ENCODE measurements at places on chromosomes 7 and 10.

- DNase-seq, result peak; percentile 72
These were observed 86.3 kb downstream of the RNF216 start for GRCh38 chr7:5694912-5695726.

- no peak for DNase-seq
These were observed 273.4 kb upstream of the CSTF2T start for GRCh38 chr10:51972733-51973346.

DNA sequence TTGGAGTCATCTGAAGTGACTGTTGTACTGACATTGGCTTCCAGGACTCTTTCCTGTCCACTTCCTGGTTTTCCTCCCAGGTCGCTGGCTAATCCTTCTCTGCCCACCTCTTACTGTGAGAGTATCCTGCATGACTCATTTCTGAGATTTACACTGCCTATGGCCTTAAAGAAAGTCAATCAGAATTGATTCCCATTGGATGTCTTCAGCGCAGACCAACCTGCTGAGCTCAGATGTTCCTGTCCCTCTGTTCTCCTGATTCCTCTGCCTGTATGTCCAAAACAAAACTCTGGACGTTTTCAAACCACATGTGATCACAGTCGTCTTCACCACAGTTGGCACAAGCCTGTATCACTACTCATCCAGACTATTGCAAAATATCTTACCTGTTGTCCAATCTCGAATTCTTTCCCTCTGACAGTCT, 262.1 kb downstream of the CREB5 start:
- DNase-seq, result no peak

GRCh38 chr10:121043124-121043849, 192.1 kb downstream of the WDR11 start:
- DNase-seq, result no peak

GRCh38 chr7:116577320-116577871, 52.6 kb downstream of the CAV1 start:
- no peak for DNase-seq

DNA sequence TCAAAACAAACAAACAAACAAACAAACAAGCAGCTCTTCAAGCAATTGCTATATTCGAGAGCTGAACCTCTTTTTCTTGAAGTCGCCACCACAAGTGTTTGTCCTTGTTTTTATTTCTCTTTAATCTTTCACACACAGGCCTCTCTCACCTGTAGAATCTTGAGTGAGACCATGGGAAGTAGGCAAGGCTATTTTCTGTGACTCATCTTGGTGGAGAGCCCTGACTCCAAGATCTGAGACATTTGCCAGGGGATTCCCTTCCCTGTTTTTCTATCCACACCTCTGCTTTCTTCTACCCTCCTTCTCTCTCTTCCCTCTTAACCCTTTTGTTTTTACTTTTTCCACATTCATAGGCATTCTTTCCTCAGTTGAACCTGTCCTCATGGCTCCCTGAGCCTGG, 8.0 kb upstream of the TAS2R60 start:
- DNase-seq, result no peak

- DNase-seq, result no peak
These were observed 30.0 kb upstream of the PARD3 start for GRCh38 chr10:34845070-34845469.

DNA sequence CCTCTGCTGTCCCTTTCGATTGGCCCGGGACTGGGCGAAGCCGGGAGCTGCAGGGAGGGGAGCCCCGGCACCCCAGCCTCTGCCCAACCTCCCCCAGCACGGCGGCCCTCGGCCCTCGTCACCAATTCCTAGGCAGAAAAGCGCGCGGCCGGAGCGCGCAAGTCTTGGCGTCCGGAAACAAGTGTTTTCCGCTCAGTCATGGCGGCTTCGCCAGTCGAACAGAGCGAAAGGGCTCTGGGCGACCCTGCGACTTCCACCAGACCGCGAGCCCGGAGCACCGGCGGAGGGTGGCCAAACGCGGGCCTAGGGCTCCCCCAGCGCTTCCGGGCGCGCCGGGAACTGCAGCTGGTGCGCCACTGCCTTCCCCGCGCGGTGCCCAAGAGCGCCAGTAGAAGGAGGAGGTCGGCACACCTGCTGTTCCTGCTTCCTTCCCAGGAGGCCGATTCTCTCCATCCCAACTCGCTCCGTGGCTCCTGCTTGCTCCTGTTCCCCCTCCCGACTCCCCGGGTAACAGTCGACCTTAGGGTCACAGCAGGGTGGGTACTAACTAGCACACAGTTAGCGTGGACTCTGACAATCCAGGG, 729.9 kb downstream of the ZWINT start:
- no peak for DNase-seq

DNA sequence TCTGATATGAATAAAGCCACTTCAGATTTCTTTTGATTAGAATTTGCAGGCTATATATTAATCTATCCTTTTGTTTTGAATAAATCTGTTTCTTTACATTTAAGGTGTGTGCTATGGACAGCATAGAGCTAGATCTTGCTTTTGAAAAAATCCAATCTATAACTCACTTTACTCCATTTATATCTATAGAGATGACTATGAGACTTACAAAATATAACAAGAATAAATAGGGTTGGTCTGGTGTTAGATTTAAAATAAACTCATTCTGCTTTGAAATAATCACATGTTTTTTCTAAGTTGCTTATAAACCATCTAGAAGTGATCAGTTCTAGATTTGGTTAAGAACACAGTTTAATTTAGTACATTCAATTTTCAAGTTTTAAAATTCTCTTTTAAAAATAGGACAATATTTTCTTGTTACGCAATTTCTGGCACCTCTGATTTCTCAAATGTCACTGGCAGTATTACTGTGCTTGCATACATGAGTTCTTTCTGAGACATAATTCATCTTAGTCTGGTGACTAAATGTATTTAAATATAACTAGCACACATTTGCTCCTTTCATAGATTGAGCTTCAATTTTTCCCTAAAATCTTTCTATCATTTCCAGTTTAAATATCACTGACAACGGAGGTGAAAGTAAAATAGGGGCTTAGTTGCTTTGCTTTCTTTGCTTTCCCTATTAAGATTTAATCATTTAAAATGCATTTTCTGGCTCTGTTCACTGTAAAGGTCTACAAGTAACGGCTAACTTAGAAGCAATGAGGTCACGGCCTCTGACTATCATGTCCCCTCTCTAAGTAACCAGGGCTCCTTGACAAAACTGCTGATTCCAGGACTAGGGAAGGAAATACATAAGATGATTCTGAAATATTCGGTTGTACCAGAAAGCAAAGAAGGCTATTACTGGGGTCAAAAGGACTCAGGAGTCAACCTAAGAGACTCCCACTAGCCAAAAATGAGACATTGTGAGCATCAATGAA, 89.3 kb downstream of the ICA1 start:
- no peak for DNase-seq

DNA sequence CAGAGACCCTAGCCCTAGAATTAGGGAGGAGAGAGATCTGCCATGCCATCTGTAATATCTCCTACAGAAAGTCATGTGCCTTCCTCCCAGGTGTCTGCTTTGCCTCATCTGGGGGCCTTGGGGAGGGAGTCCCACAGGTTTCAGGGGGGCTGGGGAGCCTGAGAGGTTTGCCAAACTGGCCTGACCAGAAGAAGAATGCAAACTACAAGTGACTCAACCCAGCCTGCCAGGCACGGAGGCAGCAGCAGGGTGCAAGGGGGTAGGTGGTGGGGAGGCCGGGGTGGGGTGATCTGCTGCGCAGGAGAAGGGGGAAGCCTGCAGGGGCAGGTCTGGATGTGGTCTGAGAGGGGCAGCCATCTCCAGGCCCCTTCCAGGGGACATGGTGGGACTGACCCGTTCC, 9.6 kb upstream of the TRIM8 start:
- DNase-seq, result no peak

- DNase-seq, result peak; percentile 53
These were observed 700 bp downstream of the SMC3 start for GRCh38 chr10:110568055-110568735.

GRCh38 chr7:107945332-107945731, 54.3 kb downstream of the DLD start:
- DNase-seq, result no peak

GRCh38 chr10:103007017-103007416, 88.9 kb downstream of the CNNM2 start:
- no peak for DNase-seq

- DNase-seq, result no peak
These were observed 1177.4 kb upstream of the PHF14 start for GRCh38 chr7:9796241-9796640.

DNA sequence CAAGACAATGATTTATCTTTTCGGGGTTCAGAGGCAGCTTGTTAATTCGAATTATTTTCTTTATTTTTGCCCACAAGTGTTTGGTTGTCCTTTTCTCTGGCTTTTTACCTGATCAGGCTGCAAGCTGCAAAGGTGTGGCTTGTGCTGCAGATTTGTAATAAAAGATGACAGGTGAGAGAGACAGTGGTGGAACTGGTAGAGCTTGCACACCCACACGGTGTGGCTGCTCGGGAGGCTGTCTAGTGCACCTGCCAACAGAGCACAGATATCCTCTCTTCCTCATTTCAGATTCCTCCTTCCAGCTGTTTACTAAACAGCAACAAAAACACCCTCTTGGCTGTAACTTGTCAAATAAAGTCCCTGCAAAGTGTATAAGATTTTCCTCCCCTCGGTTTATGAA, 9.2 kb downstream of the GJD4 start:
- DNase-seq, result no peak

DNA sequence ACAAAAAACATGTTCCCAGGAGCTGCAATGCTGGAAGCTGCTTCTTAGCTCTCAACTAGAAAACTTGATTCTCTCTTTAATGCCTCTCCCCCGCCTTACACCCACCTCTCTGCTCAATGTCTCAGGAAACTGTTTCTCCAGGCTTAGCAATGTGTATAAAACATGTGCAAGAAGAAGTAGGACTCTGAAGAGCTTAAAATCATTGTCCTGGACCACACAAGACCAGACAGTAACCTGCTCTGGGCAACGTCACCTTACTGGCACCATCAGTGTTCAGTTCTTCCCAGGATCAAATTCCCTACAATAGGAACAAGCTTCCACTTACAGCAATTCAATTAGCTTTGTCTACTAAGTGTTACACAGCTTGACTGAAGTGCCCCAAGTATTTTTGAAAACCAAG, 104.9 kb downstream of the RAPGEF5 start:
- no peak for DNase-seq

DNA sequence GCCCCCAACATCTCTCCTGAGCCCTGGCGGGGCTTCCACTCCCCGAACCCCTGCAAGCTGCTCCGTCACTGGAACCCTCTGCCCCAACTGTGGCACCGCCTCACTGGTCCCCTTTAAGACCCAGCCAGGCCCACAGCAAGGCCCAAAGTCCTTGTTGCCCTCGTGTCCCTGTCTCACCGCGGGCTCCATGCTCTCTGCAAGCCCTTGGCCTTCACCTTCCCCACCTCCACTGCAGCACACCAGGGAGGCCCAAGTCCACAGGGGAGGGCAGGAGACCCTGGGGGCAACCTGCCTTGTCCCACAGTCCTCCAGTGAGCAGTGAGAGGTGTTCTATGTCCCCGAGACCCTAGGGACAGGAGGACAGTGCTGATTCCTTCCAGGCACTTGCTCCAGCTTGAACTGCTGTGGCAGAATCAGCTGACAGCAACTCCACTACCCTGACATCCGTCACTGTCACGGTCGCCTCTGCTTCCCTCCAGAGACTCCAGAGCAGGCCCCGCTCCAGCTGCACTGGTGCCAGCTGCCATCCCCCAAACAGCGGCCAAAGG, 105.3 kb downstream of the CYTH3 start:
- no peak for DNase-seq

DNA sequence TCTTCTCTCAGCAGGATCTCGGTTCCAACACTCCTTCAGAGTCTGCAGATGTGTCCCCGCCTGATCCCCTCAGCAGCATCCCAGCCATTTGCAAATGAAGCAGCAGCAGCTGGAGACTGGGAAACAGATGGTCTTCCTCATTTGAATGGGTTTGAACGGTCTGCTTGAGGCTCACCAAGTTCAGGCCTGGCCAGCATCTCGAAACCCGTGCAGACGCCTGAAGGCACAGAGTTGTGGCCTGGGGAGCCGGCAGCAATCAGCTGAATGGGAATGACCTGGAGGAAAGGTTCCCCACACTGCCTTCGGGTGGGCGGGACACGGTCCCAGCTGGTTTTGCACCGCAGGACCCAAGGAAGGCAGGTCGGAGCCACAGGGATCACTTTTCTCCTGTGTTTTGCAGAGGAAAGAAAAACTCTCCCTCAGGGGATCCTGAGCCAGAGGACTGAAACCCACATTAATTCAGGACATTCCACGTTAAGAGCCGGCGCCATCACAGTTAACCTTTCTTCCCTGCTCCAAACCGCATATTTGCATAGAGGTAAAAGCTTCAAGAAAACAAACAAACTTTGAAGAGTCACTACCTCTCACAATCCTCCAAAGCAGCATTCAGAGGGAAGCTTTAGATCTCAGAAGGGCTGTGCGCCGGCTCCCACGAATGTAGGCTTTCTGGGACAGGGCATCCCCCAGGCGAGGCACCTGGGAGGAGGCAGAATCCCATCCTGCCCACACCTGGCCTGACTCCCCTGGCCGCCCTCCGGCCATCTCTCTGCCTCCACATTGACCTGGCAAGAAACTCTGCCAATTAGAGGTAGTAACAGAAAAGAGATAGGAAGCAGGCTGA, 17.7 kb downstream of the FGFR2 start:
- no peak for DNase-seq

GRCh38 chr7:148906707-148907498, 22.8 kb upstream of the EZH2 start:
- no peak for DNase-seq

DNA sequence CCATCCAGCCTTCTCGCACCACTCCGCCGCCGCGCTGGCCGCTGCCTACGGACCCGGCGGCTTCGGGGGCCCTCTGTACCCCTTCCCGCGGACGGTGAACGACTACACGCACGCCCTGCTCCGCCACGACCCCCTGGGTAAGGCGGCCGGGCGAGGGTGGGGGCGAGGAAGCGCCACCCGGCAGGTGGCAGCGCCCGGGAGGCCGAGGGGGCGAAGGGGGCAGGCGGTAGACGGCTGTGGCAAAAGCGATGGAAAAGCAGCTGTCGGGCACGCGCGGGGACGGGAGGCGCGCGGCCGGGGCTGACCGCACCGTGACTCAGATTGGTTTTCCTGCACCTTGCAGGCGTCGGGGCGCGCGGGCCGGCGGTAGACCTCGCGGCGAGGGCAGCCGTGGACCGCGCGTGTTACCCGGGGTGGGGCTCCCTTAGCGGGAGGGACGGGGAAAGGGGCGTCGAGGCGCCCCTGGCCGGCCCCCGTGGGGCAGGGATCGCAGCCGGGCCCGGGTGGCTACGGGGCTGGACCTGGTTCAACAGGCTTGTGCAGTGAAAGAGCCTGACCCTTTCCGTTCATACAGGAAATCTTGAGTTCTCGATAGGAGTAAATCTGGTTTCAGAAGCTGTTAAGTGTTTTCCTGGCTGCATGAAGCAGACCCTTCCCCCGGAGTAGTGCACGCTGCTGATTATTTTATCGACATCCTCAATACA, 608 bp downstream of the HHEX start:
- DNase-seq, result peak; percentile 57

DNA sequence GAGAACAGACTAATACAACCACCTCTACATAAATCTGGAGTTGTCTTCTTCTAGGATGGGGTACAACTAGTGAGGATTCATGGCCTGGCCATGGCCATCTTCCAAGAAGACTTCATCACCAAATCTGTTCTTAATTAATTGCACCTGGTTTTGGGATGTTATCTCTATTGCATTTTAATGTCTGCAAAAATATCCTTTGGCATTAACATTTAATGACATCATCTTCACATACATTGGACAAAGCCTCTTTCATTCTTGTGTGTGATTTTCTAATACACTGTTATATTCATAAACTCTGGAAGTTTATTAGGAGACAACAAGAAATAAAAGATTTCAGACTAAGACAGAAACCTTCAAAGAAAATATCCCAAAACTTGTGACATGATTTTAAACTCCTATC, 124.2 kb upstream of the ABCB5 start:
- no peak for DNase-seq

Data from activated CD4-positive, alpha-beta T cell treated with anti-CD3 and anti-CD28 coated beads, Interleukin-2, amount 50 U/mL, for 1 hour (primary cell).